Dermis blood vessel endothelial cell (primary cell): ENCODE measurements at places on chromosomes 4 and X. TPM values are rescaled to one million over a fixed set of nuclear protein-coding genes. Genes with fewer than 3 reads are reported as not detected.

Gene FMR1NB
- total RNA-seq, result not detected in 2 replicates

Gene EREG
- total RNA-seq, result under 0.01 TPM in 2 replicates

Gene RAB33B
- 19.3 and 27.1 TPM in 2 replicates for total RNA-seq

Gene NSUN7
- 0.09 TPM in 1 of 2 replicates, not detected in the other for total RNA-seq

Gene LRRC66
- 0.14 and 0.17 TPM in 2 replicates for total RNA-seq

Gene DSPP
- not detected in 2 replicates for total RNA-seq

Gene TLR7
- total RNA-seq, result not detected in 2 replicates

Gene GUCY1A1
- 41.7 and 50.4 TPM in 2 replicates for total RNA-seq

Gene GABRQ
- total RNA-seq, result not detected in 2 replicates

Gene SYN1
- 0.05 TPM in 1 of 2 replicates, not detected in the other for total RNA-seq

Gene MAGEB16
- not detected in 2 replicates for total RNA-seq

Gene ASB12
- total RNA-seq, result not detected in 2 replicates

Gene MAGEC2
- not detected in 2 replicates for total RNA-seq

Gene ARHGAP6
- total RNA-seq, result 0.17 and 0.19 TPM in 2 replicates

Gene TMEM31
- not detected in 2 replicates for total RNA-seq

DNA sequence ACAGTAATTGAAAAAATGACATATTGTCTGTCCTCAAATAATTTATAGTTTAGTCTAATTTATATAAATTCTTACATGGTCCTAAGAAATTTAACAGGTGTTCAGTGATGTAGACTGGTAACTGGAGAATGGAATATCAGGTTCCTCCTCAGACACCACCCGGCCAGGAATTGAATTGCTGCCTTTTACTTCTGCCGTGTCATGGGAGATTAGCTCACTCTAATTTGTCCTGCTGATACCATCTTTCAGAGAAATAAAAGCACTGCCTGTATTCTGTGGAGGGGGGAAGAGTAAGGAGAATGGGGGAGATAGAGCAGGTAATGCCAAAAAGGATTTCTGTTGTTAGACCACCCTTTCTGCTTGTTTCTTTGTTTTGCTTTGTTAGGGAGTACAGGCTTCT is 125.2 kb upstream of the KLHL4 start:
- peak; percentile 44 for DNase-seq

- DNase-seq, result no peak
Observed at GRCh38 chr4:79290376-79290775, 35.5 kb downstream of the NAA11 start.

- no peak for DNase-seq
Observed at GRCh38 chrX:152937236-152937635, 39.4 kb downstream of the ZNF185 start.

DNA sequence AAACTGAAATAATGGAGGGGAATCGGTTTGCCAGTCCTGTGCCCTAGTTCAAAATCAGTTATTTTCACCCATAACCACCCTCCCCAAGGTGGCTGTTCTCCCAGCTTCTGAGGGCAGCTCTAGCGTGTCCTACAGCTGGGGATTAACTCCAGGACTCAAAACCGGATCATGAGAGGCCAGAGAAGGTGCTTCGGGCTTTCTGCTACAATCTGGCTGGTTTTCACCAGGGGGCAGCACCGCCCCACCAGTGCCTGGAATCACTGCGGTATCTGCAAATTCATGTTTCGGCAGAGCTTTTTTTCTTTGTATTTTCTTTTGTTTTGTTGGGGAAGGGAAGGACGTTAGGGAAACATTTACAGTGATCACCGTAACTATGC is 28.4 kb downstream of the PDHA1 start:
- DNase-seq, result peak; percentile 75

DNA sequence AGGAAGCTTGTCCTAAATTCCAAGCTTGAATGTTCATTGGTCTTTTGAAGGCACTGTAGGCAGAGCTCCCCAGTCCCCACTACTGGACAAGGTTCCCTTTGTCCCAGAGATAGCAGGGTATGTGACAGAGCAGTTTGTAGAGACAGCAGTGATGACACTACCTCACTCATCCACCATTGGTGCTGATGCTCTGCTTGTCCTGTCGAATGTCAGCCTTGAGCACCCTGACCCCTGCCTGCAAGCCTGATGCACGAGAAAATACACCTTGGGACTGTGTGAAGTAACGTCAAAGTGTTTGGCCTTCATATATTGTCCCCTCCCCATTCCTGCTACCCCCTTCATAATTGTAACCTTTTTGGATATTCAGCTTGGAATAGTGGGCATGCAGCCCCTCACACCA is 188.9 kb upstream of the EOLA2 start:
- DNase-seq, result no peak

- no peak for DNase-seq
Observed at GRCh38 chr4:122997463-122998101, 75.2 kb upstream of the NUDT6 start.

- DNase-seq, result peak; percentile 84
Observed at GRCh38 chrX:23811108-23811651, 28.2 kb downstream of the SAT1 start.

DNA sequence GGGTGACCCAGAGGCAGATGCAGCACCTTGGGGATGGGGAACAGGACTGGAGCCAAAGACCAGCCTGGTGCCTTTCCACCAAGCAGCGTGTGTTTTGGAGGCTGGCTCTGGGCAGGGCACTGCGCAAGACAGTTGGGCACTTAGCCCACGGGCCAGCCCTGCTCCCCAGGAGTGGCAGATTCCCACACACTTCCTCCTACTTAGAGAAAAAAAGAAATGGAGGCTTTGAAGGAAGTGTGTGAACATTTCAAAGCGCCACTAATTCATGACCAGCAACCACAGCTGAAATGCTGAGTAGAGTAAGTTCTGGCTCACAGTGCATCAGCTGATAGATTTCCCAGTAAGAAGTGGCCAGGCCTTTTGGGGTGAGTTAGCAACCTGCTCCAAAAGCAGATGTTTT is 54.9 kb upstream of the LGI2 start:
- DNase-seq, result no peak

DNA sequence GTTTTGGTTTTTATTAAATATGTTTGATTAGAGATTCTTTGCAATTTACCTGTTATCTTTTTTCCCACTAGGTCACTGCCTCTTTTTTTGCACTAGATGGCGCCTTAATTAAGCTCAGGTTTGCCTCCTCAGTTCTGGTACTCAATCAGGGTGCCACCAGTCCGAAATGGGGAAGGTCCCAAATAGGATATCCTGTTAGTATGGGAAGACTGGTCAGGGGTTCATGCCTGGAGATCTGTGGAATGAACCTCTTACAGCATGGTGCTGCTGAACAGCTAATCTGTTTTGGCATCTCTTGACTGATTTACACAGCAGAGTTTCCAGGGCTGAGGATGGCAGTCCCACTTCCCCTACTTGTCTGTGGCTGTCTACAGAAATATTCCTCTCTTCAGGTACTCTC is 24.2 kb upstream of the VSIG1 start:
- peak; percentile 55 for DNase-seq

GRCh38 chr4:36320117-36320896 is 38.9 kb downstream of the DTHD1 start:
- no peak for DNase-seq

GRCh38 chrX:24696294-24696693 is 2.6 kb downstream of the POLA1 start:
- DNase-seq, result no peak

- no peak for DNase-seq
Observed at GRCh38 chrX:115425359-115425758, 135.6 kb upstream of the PLS3 start.

DNA sequence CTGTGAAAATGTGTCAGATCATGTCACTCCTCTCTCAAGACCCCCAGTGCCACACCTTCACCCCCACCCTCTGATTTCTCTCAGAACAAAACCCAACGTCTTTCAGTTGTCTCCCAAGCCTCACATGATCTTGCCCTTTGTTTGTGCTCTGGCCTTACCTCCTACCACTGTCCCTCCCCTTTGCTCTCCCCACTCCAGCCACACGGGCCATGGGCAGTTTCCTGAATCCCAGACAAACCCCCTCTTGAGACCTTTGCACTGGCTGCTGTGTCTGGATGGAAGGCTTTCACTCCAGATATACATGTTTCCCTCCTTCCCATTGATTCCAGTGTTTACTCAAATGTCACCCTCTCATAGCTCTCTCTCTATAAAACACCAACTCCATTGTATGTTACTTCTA is 3.6 kb upstream of the CENPE start:
- DNase-seq, result no peak

- no peak for DNase-seq
Observed at GRCh38 chr4:183959319-183960045, 54.4 kb downstream of the STOX2 start.

GRCh38 chr4:148007314-148007760 is 275.4 kb downstream of the ARHGAP10 start:
- peak; percentile 93 for DNase-seq

- DNase-seq, result no peak
Observed at GRCh38 chrX:71464968-71465367, 67.9 kb upstream of the OGT start.

DNA sequence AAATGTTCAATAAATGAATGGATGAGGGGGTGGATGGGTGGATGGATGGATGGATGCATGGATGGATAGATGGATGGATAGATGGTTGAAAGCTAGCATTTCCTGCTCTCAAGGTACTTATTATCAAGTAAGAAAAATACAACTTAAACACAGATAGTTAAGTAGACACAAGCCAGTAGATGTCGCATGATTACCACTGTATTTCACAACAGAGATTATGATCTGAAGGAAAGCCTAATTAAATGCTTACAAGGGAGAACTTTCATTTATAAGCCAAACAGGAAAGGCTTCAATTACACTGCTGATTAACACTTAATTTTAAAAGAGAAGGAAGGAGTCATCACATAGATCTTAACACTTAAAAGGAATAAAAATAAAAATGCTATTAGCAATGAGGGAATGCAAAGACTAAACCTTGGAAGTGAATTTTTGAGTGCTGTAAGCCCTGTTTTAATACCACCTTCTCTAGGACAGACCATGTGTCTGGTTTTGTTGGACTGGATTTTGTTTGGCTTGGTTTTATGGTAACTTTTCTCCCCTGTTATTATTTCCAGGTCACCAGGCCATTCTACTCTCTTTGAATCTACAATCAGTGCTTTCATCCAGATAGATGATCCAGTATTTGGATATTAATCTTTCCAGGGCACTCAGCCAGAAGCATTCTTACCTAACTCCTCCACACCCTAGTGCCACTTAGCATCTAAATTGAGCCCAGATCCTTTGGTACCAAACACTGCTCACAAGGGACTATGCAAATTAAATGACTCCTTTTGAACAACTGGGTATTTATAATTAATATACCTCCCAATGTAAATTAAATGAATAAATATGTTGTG is 75.5 kb upstream of the SLC39A8 start:
- DNase-seq, result peak; percentile 36

- DNase-seq, result peak; percentile 53
Observed at GRCh38 chrX:48696909-48697727, 584 bp downstream of the SUV39H1 start.

DNA sequence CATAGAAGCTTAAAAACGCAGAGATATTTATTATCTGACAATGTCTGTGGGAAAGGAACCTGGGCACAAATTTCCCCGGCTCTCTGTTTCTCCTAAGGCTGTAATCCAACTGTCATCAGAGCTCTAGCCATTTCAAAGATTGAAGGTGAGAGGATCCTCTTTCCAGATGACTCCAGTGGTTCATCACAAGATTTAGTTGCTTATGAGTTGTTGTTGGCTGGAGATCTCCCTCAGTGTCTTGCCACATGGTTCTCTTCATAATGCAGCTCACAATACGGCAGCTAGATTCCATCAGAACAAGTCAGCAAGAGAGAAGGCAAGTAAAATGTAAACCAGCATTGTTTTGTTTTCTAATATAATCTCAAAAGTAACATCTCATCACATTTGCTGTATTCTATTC is 369.4 kb downstream of the GASK1B start:
- DNase-seq, result no peak

GRCh38 chr4:84403656-84404055 is 95.4 kb downstream of the NKX6-1 start:
- DNase-seq, result no peak

DNA sequence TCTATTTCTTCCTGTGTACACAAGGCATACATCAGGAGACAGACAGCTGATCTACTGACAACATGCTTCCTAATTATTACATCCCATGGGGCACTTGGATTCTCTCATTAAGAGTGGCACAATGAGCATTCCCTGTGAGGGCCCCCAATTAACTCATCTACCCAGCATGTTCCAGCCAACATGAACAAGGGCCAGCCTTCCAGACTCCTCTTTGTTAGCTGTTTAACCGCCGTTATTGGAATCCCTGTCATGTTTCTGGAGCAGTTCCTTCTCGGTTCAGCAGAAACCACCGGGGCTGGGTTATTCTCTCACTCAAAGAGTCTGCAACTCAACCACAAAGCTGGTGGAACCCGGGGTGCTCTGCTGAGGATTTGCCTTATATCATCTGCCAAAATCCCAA is 9.9 kb upstream of the GPM6B start:
- no peak for DNase-seq

- DNase-seq, result no peak
Observed at GRCh38 chrX:117510453-117510852, 606.2 kb downstream of the KLHL13 start.

DNA sequence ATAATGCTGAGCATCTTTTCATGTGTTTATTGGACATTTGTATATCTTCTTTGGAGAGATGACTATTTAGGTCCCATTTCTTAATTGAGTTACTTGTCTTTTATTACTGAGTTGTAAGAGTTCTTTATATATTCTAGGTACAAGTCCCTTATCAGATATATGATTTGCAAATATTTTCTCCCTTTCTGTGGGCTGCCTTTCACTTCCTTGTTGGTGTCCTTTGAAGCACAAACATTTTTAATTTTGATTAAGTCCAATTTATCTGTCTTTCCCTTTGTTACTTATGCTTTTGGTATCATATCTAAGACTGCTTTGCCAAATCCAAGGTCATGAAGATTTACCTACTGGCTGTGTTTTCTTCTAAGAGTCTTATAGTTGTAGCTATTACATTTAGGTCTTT is 113.2 kb downstream of the HNRNPD start:
- no peak for DNase-seq

DNA sequence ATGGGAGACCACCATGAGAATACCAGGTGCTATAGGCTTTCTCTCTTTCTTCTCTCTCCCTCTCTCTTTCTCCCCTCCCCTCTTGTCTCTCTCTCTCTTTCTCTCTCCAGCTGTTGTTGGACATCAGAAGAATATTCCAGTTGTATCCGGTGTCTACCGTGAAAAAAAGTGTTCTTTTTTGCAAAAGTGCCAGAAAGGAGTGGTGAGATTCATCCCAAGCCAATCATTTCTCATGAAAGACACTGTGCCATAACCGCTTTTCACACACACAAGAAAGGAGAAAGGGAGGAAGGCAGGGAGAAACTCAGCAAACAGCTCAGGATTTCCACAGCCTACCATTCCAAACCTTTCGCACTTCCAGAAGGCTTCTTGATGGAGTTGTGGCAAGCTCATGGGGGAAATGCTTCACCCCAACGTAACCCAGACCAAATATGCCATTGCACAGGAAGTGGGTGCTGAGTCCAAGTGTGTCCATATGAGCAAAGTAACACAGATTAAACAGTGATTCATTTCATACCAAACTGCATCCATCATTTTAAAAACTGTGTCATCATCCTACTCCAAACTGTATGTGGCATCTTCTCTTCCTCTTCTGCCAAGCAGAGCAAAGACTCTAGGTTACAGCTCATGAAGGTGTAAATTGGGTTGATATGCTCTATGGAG is 224.0 kb downstream of the APBB2 start:
- peak; percentile 76 for DNase-seq

- DNase-seq, result peak; percentile 5
Observed at GRCh38 chrX:72304877-72305276, 837 bp downstream of the CITED1 start.

- DNase-seq, result no peak
Observed at GRCh38 chrX:106684207-106684606, 42.3 kb upstream of the RNF128 start.

GRCh38 chr4:82523179-82523578 is 38.6 kb downstream of the TMEM150C start:
- DNase-seq, result no peak
